ENCODE measurements at places on chromosomes 12 and 14. TPM values are rescaled to one million over a fixed set of nuclear protein-coding genes. Genes with fewer than 3 reads are reported as not detected.

DNA sequence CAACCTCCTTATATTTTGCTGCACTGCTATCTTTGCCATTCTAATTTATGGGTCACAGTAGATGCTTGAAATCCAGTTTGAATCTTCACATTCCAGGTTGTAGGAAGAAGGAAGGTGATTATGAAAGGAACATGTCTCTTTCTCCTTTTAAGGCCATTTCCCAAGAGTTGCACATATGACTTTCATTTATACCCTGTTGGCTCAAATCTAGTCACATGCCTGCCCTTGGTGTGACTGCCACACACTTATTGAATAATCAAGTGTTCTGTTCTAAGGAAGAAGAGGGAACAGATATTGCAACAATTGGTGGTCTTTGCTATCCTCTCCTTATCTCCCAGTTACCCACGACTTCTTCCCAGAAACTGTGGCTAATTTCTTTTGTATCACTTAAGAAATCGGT lies 404.3 kb downstream of the TMEM117 start:
- DNase-seq, result no peak

DNA sequence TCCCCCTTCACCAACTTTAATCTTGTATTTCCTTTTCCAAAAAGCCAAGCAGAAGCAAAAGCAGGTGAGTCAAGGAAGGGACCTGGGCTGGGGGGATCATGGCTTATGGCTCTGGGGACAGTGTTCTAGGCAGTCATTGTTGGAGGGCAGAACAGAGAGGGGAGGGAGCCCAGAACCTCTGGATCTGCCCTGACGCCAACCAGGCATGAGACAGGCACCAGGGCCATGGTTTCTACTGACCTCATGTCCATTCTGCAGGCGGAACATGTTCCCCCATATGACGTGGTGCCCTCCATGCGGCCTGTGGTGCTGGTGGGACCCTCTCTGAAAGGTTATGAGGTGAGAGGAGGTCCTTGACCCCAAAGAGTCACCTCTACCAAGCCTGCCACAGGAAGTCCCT lies 6.6 kb downstream of the CACNB3 start:
- DNase-seq, result no peak

GRCh38 chr14:91330096-91330696 lies 85.7 kb upstream of the GPR68 start:
- no peak for DNase-seq

- no peak for DNase-seq
These were observed 6.0 kb downstream of the TMEM260 start for GRCh38 chr14:56585461-56586084.

DNA sequence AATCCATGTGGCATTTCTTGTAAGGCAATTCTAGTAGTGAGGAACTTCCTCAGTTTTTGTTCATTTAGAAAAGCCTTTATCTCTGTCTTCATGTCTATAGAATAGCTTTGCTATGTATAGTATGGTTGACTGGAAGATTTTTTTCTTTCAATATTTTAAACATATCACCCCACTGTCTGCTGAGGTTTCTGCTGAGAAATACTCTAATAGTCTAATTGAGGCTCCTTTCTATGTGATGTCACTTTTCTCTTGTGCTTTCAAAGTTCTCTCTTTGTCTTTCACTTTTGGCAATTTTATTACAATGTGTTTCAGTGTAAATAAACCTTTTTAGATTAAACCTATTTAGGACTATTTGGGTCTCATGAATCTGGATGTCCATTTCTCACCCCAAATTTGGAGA lies 192.8 kb downstream of the PDZRN4 start:
- DNase-seq, result no peak

The NKX2-1 gene
- not detected for total RNA-seq

DNA sequence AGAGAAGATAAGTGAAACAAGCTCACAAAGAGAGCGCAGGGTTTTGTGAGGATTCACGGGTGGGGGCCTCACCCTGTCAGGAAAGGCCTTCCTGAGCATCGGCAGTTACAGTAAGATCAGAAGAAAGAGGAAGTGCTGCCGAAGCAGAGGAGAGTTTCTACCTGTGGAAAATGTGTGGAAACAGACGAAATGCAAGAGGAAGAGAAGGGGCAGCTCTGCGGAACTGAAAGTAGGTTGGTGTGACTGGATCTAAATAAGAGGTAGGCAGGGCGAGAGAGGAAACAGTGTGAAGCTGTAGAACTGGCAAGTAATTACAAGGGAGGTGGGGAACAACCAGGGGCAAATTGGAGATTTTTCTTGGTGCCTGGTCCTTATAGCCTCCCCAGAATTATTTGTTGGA lies 2.6 kb downstream of the GPR68 start:
- no peak for DNase-seq

GRCh38 chr14:75168586-75169335 lies 7.7 kb downstream of the TMED10 start:
- no peak for DNase-seq

DNA sequence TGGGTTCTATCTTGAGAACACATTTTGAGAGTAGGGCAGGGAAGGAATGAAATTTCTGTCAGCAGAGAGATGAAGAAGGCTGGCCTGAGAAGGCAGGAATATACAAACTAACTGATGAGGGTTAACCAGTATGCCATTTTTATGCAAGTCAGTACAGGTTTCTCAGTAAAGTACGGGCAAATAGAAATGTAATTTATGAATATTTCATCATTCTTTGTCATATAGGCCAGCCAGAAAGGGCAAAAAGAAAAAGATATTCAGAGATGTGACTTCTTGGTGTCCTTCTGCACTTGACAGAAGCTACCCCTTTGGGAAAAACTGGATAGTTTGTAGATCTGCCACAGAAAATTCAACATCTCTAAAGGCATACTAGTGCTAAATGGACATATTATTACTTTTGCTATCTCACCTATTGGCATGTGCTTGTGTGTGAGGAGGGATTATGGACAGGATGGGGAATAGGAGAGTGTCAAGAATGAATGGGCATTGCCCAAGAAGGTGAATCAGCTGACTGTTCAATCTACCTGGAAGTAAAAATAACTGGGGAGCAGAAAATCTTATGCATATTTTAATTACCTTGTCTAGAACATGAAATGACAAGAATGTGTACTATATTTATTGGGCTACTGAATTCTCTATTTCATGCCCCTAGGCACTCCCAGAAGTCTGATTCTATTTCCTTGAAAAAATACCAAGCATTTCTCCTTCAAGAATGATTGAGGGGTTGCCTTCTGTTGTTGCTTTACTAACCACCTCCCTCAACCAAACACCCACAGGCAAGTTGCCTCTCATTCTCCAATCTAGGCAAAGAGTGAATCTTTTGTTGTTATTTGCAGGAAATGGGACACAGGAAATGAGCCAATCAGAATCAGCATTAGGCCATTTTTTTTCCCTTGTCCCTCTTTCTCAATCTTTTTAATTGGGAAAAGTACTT lies 175.1 kb upstream of the SLC38A2 start:
- DNase-seq, result no peak

DNA sequence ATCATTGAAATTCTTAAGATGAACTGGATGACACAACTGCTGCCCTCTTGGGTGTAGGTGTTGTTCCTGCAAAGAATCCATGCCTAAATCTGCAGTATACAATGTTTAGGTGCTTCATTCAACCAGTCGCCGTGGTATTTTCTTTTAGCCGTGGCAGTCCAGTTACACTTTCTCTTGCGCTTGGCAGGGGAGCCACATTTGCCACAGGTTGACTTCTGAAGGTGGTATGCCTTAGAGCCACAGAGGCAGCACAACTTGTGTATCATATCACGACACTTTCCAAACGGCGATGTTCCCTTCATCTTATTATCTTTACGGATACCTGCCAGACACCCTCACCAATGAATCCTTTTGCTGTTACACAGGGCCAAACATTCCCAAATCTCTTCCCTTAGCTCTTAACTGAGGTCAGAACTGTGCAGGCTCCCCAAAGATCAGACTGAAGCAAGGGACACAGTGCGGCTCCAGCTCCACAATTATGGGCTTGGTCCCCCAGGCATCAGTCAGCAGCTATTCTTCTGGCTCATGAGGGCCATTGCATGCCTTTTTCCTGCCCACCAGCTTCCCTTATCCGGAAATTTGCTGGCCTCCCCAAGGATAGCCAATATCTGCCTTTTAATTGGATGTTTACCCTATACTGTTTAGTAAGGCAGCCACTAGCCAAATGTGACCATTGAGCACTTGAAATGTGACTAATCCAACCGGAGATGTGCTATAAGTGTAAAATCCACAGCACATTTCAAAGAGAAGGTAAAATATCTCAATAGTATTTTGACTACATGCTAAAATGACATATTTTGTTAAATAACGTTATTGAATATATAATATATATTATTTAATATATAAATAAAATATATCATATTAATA lies 50.7 kb downstream of the SENP1 start:
- no peak for DNase-seq

DNA sequence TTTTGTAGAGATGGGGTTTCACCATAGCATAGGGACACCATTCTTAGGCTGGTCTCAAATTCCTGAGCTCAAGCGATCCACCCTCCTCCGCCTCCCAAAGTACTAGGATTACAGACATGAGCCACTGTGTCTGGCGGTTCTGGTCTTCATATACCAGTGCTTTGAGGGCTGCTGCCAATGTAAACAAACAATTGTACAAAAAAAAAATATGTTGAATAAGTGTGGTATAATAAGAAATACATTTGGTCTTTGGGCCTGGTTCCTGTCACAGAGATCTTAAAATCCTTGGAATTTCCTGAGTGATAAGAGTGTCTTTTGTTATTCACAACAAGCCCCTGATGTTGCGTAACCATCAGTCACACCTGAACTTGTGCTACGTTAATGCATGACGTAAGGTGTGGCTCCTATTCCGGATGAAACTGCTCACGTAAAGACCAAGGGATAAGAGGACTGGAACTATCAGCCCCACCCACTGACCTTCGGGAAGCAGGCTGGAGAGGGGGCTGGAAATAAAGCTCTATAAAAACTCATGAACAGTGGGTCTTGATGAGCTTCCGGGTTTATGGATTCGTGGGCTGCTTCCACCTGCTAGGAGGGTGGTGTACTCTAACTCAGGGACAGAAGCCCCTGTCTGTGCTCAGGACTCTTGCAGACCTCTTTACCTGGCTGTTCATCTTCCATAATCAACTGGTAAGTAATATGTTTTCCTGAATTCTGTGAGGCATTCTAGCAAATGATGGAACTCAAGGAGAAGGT lies 16.5 kb upstream of the RIMKLB start:
- no peak for DNase-seq

GRCh38 chr12:52708010-52708409 lies 4.7 kb upstream of the KRT77 start:
- DNase-seq, result no peak

DNA sequence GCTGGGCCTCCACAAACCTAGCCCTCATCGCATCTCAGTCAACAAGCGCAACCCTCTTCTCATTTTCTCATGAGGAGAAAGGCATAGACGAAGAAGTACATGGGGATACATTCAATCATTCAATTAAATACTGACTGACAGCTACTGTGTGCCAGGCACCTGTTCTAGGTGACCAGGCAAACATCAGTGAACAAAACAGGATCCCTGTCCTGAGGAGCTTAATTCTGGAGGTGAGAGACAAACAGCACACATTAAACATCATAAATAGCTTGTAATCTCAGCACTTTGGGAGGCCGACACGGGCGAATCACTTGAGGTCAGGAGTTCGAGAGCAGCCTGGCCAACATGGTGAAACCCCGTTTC lies 362 bp upstream of the ACYP1 start:
- DNase-seq, result no peak

The KRT73 gene
- total RNA-seq, result not detected

DNA sequence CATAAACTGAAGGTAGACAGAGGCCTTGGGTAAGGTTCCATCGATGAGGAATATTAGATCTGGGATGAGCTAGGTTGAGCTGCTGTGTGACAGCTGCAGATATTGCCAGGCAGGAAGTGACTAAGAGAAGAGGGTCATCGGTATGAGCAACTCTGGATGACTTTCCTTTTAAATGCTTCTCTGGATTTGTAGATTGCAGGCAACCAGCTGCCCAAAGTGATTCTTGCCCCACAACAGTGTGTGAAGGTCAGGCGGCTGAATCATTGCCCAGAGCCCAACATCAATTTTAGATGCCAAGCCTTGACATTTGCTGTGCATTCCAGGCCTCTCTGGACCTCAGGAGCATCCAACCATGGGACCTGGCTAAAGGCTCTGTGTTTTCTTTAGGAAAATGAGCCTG lies 255.9 kb downstream of the DPF3 start:
- peak; percentile 48 for DNase-seq

DNA sequence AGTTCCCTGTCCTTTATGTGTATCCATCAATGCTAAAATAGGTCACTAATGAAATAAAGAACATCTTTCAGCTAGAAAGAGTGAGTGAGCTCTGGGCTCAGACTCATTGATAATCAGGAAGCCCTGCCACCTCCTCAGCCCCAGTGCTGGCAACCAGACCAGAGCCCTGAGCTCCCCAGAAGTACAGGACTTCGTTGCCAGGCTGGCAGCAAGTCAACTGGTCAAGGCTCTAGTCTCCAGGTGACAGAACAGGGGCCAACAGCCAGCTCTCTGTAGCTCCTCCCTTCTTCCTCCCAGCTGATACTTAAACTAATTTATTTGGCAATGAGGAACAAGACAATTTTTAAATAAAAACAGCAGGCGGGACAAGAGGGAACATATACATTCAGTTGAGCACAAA lies 145.3 kb downstream of the EGLN3 start:
- DNase-seq, result no peak

GRCh38 chr14:68216079-68216478 lies 396.5 kb downstream of the RAD51B start:
- DNase-seq, result no peak

The TPPP2 gene
- 2.3 TPM for total RNA-seq

The CPNE8 gene
- total RNA-seq, result 3.9 TPM

- no peak for DNase-seq
These were observed 13.6 kb downstream of the MED13L start for GRCh38 chr12:116263844-116264243.

- no peak for DNase-seq
These were observed 53.3 kb upstream of the CERS5 start for GRCh38 chr12:50220363-50220995.

DNA sequence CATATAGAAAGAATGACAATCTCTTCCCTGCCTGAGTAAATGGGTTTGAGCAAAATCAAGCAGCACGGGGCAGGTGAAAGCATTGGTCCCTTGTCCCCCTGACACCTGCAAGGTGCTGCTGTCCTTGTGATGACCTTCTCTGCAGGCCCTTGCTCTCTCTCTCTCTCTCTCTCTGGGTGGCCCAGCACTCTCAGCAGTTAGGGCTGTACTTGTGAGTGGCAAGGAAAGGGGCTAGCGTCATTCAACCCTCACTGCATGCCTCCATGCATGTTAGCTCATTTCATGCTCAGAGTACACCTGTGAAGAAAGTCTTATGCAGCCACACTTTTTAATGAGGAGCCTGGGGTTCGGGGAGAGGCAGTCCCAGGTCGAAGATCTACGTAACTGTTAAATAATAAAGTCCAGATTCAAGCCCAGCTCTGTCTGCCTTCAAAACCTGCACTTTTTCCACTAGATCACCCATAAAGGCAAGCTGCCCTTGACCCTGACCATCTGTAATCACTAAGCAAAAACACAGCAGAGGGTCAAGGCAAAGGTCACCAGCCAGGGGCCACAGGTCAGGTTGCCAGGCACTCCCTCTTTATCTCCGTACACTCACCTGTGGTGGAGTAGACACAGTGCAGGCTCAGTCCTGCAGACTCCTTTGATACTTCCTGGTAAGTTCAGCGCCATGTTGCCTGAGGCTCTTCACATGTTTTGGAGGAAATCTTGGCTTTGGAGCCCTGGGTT lies 44.9 kb upstream of the CLMN start:
- no peak for DNase-seq

- no peak for DNase-seq
These were observed 79.5 kb downstream of the PRIMA1 start for GRCh38 chr14:93708800-93709199.
